ENCODE measurements at places on chromosomes 7 and 10.

DNA sequence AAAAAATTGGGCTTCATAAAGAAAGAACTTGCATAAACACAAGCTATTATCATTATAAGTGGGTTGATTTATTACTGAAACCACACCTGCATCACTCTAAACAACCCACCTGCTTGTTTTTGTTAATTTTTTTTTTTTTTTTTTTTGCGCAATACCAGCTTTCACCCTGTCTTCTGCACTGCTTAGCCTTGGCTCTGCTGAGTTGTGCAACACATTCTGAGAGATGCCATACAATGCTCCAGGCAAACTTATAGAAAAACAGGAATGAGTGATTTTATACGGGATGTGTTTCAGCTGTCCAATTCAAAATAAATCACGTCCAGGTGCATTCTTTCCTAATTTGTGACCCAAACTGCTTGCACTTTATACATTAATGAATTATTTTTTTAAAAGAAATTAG is 923.6 kb downstream of the GATA3 start:
- no peak for DNase-seq

GRCh38 chr7:31953432-31953831 is 116.8 kb downstream of the PDE1C start:
- DNase-seq = no peak

DNA sequence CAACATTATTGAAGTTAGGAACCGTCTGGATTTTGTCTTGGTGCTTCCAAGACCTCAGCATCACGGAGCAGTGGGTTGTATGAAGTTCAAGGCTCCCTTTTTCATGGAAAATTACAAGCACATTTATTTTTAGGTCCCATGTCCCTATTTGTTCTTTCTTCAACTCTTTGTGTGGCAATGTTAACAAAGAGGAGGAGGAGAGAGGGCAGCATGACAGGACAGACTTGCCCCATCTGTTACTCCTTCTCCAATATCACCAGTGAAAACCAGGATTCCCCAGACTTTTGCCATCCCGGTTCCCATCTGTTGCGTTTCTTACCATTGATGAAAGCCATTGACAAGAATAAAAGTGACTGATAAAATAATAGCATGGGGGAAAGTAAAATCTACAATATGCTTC is 28.6 kb downstream of the EEPD1 start:
- no peak for DNase-seq

- DNase-seq = no peak
These were observed 246.3 kb downstream of the CDK14 start for GRCh38 chr7:90842430-90842788.

- DNase-seq = no peak
These were observed 44.2 kb downstream of the FEZF1 start for GRCh38 chr7:122260336-122260735.

DNA sequence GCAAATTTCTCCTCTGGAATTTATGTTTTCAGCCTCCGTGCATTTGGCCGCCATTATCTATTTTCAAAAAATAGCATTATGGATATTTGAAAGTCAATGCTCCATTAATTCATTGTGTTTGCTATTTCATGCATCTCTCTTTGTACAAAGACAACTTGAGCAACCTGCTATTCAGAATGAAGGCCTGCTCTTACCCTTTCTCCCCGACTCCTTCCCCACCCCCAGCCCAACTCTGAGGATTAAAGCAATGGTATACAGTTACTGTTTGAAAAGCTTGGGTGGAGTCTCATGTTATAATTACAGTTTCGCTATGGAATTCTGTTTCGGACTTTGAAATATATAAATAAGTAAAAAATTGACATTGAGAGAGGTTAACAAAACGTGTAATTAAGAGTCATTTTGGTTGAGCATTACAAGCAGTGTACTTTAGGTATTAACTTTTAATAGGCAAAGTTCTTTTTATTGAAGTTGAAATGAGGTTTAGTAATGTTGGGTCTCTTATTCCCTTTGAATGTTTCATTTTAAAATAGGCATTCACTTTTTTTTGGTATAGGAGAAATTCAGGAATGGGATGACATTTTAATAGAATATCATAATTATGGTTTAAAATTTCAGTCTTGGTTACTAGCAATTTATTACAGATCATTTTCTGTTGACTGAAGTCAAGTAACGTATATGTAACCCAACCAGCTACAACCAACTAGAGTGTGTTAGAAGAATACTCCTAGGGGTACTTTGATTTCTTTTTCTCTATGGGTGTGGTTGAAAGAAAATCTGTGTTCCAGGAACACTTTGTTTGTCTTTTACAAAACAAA is 93.1 kb downstream of the ARID5B start:
- DNase-seq = no peak

GRCh38 chr7:22757338-22757994 is 30.5 kb downstream of the IL6 start:
- DNase-seq = no peak

- no peak for DNase-seq
These were observed 163.8 kb downstream of the ELMO1 start for GRCh38 chr7:37284805-37285231.

DNA sequence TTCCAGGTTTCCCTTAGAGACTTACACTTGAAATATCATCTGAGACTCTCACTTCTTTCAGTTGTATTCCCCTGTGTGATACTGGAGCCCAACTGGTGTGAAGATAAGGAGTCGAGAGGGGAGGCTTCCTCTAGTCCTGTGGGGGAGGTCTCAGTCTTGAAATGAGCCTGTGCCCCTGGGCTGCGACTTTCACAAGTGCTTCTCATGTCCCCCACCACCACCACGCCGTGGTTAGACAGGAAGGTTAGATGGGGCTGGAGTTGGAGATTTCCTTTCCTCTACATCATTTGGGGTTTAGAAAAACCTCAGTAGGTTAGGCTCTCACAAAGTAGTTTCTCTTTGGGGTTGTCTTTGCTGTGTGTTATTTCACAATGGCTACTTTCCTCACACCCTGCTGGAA is 25.6 kb upstream of the MKX start:
- no peak for DNase-seq

- DNase-seq = no peak
These were observed 66.8 kb downstream of the CACNA2D1 start for GRCh38 chr7:82376739-82377138.

DNA sequence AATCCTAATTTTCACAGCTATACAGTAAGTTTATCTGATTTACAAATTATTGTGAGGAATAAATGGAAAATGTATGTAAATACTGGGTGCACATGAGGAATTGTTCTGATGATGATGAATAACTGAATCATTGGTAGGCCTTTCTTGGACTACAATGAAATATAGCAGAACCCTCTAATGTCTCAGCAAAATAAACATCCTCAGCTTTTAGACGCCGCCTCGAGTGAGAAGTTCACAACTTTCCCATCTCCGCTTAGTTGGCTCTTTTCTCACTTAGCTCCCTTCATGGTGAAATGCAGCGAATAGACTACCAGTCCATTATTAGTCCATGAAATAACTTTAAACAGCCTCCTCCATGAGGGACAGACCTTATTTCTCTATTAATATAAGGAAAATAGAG is 182.3 kb downstream of the BICC1 start:
- DNase-seq = no peak

- DNase-seq = no peak
These were observed 65.7 kb downstream of the CRTAC1 start for GRCh38 chr10:97964748-97965147.

- DNase-seq = peak; percentile 18
These were observed 21.8 kb upstream of the LRRC4 start for GRCh38 chr7:128053023-128053422.

- no peak for DNase-seq
These were observed 9.6 kb downstream of the TRIM56 start for GRCh38 chr7:101094791-101095375.

DNA sequence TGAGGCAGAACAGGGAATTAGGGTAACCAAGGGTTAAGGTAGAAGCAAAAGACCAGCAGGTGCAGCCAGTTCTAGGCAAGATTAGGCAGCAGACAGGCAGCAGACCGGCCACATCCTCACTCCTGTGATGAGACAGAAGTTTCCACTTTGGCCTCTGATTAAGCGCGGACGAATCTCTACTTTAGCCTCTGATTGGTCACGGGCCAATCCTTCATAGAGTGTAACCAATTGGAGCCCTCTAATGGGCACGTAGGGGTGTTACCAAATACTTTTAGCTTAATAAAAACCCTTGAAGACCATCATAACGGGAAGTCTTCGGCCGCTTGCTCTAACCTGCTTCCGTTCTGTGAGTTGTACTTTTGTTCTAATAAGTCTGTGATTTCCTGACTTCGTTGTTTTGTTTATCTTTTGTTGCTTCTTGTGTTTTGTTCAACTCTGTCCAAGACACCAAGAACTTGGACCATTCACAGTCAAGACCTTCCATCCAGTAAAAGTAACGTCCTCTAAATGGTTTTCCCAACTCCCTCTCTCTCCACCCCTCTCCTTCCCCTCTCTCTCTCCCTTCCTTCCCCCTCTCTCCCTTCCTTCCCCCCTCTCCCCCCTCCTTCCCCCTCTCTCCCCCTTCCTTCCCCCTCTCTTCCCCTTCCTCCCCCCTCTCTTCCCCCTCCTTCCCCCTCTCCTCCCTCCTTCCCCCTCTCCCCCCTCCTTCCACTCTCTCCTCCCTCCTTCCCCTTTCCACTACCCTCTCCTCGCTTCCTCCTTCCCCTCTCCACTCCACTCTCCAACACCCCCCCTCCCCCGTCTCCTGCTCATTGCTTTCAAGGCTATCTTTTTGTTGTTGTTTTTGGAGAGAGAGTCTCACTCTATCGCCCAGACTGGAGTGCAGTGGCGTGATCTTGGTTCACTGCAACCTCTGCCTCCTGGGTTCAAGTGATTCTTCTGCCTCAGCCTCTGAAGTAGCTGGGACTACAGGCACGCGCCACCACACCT is 13.2 kb upstream of the MALSU1 start:
- DNase-seq = peak; percentile 30

DNA sequence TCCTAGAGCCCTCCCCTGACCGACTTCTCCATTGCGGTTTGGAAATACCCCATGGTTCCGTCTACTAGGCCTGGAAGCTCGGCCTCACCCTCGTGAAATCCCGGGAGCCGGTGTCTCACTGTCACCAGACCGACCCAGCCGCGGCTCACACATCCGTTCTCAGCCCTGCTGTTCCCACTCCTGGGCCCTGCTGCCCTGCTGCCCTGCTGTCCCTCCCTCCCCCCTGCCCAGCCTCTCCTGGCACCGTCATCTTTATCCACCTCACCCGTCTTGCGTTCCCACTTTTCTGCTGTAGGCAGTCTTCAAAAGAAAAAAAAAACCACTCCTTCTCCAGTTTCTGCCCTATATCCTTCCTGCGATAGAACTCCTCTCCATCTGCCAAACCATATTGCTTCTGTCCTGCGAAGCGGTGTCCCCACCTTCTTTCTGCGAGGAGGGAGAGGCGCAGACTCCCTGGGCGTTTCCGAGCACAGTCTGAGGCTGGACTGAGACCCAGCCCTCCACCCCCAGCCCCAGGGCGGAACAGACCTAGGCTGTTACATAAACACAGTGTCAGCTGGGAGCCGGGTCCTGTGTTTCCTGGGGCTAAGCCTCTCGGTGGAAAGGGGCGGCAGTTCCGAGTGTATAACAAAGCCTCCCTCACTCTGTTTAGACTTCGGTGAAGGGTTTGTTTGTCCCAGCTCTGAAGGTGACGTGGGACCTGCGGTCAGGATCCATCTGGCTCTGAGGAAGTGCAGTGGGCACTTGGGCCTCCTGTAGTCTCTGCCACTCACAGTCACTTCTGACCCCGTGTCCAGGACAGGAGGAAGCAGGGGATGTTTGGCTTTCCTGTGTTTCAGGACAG is 2.8 kb downstream of the AGAP3 start:
- no peak for DNase-seq

GRCh38 chr7:106598663-106599342 is 62.2 kb downstream of the CCDC71L start:
- DNase-seq = peak; percentile 36

DNA sequence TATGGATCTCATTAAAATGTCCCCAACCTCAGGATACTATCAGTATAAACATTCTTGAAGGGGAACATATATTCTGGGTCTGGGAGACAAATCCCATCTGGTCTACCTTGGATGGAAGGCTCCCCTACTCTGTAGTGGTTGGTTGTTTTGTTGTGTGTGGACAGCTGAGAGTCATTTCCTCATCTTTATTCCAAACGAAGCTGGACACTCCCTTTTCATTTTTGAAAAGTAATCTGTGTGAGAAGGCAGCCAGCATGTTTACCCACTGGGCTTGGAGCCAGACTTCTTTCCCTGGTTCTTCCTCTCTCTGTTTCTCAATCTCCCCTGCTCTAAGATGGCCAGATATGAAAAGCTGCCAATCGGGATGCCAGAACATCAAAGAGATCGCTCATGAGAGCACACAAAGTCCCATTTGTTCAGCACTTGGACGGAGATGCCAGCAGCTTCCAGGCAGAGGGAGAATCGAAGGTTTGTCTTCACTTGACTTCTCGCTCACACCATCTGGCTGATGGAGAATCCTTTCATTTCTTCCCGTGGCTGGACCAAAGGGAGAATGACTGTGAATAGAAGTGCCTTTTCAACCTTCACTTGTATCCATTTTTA is 108.1 kb upstream of the AGR3 start:
- DNase-seq = no peak

GRCh38 chr7:69067397-69067796 is 530.9 kb upstream of the AUTS2 start:
- DNase-seq = no peak

DNA sequence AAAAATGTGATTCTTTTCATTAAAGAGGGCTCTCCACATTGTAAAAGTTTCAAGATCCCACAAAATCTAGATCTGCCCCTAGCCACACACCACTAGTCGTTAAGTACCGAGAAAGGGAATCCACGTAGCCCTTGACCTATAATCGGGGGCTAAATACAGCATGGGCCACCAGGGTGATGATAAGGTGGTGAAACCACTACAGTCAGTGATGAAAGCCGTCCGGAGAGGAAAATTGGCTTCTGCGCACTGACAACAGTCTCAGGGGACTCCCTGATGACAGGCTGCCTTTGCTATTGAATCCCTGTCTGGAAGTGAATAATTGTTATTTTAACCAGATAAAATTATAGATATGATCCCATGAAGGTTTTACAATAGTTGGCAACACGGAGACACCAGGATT is 4.6 kb downstream of the TECTB start:
- DNase-seq = no peak

DNA sequence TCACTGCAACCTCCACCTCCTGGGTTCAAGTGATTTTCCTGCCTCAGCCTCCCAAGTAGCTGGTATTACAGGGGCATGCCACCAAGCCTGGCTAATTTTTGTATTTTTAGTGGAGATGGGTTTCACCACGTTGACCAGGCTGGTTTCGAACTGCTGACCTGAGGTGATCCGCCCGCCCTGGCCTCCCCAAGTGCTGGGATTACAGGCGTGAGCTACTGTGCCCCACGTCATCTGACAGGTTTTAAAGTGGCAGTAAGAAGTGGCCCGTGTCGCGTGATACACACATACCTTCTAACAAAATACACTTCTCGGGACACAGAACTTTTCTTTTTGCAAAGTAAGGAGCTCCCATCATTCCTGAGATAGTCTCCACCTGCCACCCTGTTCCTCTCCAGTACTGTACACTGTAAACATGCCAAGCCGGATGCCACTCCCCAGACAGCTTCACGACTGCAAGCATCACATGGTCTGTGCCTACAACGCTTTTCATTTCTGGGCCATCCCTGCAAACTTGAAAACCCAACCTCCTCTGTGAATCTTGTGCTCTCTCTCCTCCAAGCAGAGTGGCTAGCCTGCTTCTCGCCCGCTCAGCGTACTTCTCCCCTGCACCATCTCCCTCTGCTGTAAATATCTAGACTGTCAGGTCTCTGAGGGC is 256.3 kb upstream of the KLF14 start:
- DNase-seq = no peak
